ENCODE measurements at places on chromosomes 5 and 9.

- DNase-seq, result no peak
These were observed 73.0 kb downstream of the RASEF start for GRCh38 chr9:82989929-82990328.

DNA sequence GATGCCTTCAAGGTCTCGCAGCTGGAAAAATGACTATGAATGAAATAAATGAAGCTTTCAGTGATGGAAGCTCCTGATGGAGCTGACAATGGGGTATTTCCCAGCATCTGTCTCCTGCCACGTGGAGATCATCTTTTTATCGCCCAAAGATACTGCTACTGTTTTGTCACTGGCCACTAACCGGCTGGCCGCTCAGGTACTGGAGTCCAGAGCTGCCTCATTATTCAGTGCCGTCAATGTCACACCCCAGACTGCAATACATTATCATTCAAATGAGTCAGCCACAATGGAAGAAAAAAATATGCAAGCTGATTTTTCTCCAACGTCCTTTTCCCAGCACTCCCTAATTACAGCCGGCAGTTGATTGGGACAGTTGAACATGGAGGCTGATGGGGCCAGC, 280.4 kb downstream of the ZSWIM6 start:
- DNase-seq, result no peak

DNA sequence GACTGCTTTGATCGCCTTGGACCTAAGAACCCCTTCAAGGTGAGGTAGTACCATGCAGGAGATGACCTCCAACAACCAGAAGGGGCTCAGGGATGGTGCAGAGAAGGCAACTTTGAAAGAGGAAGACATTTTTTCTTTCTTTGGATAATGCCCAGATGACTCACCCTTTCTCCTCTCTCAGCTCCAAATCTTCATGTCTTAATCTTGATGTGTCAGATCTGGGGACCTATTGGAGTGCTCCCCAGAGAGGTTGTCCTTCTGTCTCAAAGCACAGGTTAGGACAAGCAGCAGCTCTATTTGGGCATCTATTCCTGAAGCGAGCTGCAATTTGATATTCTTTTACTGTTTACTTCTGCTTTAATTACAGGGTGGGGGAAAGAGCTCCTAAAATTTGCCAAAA, 229.9 kb upstream of the MAP3K1 start:
- no peak for DNase-seq

DNA sequence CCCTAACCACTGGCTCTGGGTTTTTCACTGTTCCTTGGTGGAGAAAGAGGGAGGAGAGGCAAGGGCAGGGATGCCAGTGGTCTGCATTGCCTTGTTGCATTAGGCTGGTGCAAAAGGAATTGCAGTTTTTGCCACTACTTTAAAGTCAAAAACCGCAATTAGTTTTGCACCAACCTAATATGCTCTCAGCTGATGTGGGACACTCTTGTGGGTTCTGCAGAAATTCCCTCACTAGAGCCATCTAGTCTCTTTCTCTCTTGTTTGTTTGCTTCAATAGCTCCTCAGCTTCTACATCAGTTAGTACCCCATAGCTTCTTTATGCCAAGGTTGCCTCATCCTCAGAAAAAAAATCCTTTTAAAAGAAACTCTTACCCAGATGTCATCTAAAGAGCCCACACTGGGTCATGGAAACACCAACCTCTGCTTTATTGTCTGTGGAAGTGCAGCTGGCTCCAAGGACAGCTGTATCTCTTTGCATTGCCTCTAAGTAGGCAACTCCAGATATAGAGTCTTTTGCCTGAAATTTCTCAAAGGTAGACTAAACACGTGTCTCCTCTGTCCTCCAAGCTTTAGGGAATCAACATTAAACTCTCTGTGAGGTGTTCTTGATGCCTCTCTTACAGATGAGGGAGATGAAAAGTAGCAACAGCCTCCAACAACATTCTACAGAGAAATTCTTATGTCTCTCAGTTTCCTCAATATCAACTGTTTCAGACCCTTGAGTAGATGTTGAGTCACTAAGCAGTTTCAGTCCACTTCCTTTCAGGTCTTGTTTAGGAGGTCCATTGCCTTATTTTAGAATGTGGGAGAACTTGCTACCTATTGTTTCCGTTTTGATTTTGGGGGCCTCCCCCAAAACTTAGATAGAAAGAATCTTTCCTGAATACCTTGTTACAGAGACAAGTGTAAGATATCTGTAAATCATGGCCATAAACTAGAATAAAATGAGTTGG, 84.9 kb upstream of the MEF2C start:
- no peak for DNase-seq

DNA sequence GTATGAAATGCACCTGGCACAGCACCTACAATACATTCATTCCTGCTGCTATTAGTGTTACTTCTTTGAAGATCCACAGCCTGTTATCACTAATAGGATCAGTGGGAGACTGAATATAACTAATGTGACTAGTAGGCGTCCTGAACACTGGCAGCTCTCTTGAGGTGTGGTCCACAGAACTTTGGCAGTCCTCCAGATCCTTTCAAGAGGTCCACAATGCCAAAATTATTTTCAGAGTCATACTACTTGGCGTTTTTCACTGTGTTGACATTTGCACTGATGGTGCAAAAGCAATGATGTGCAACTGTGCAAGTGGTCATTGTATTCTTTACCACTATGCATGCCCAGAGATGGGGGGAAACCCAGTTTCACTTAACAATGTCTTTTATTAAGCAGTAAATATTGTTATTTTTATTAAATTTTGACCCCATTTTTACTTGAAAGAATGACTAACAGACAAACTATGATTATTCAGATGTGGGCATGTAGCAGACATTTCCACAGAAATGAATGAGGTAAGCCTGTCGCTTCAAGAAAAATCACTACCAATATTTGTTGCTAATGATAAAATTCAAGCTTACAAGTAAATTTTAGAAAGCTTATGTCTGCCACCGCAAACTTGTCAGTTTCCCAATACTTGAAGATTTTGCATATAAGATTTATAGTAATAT, 48.9 kb downstream of the ADRB2 start:
- DNase-seq, result no peak

GRCh38 chr5:169935762-169936161, 44.5 kb downstream of the INSYN2B start:
- no peak for DNase-seq

- peak; percentile 94 for DNase-seq
These were observed at the start of gene SPRY4 for GRCh38 chr5:142324871-142325724. SPRY4 (minus strand) TSS chr5:142325021; CDS start chr5:142315108, 9,913 bp downstream.

GRCh38 chr5:5140479-5141338, 579 bp downstream of the ADAMTS16 start:
- DNase-seq, result no peak

GRCh38 chr9:131619680-131620079, 74.4 kb downstream of the PRRT1B start:
- DNase-seq, result no peak

GRCh38 chr9:638152-638551, 203.3 kb upstream of the DMRT1 start:
- DNase-seq, result no peak

- no peak for DNase-seq
These were observed 318.6 kb upstream of the RGMB start for GRCh38 chr5:98454904-98455303.

DNA sequence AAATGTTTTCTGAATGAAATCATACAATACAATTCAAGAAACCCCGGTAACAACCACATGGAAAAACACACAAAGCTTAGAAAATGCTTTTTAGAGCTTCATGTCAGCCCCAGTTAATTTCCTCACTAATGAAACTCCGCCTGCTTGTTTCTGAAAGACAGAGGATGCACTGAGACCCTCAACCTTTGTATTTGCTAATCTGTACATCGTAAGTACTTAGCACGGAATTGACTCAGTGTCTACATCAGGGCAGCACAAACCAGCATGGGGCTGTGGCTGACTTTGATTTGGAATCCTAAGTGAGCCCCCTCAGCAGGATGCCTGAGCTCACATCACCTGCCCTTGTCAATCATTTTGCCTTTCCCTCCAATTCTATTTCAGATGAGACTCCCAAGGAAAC, 499.1 kb upstream of the MPDZ start:
- DNase-seq, result no peak

DNA sequence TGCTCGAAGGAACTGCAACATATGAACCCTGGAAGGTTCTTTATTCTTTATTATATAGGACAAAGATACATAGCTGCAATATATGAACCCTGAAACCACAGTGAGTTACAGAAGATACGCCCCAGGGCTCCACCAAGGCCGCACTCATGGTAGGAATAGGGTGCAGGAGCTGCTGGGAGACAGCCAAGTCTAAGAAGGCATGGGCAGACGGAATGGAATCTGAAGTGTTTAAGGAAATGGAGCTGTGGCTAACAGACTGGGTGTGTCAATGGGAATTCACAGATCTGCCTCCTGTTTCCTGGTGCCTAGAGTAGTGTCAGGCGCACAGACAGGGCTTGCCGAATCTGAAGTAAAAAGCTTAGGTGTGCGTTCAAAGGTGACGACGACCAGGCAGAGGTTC, 286.4 kb downstream of the DENND1A start:
- DNase-seq, result no peak

DNA sequence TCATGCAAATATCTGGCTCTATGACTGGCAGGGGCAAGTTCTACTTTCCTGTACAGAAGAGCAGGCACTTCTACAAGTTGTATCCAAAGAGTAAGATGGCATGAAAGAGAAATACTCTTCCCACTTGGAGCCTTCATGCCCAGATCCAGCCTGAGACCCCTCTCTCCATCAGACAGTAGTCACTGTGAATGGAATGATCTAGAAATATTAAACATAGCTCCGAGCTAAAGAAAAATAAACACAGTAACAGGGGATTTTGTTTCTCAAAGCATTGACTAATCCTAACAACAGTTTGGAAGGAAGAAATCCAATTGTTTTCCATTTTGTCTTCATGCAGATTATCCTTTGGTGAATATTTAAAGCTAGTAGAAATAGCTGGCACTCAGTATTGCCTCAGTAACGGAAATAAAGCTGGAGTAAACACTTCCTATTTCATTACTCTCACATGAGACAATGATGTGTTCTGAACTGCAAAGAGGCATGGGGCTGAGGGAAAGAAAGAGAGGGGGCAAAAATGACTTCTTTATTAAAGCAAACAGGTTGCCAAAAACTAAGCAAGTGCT, 100.0 kb downstream of the SEMA5A start:
- no peak for DNase-seq

DNA sequence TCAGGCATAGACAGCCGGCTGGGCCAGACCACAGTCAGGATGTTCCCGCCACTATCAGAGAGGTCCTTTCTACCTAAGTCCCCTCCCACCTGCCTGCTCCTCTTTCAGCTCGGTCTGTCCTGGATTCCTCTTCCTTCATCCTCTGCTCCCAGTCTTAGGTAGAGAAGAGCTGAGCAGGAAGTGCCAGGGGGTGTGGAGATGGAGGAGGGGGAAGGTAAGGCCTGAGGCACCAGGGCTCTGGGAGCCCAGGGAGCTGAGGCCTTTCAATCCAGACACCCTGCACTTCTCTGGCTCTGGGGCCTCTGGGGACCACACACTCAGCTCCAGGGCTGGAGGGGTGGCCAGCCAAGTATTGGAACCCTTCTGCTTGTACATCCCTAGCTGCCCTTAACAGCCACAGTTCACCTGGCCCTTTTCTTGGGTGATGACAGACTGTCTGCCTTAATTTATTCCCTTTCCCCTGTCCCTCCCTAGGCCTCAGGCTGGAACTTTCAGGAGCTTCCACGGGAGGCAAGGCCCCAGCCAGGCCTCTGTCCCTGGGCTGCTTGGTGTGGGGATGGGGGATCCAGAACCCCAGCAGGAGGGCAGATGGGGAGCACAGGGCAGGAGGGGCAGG, 15.6 kb downstream of the IRF1 start:
- DNase-seq, result peak; percentile 57

DNA sequence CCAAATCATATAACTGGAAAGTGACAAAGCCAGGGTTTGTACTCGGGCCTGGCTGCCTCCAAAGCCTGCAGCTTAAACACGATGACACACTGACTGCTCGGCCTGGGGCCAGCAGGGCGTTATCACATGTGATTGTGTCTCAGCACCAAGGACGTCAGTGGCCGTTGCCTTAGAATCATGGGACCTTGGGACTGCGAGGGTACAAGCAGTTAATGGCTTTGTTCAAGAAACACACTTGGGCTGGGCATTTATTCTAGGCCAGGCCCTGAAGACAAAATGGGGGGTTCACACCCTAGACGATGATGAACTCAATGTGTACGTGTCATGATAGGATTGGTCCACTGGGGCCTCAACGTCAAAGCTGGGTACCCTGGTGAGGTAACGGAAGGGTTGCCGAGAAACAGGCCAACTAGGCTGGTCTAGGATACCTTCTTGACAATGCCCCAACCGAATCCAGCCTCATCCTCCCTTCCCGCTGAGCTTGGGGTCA, 13.0 kb downstream of the SH3PXD2B start:
- DNase-seq, result no peak

GRCh38 chr9:100150214-100150613, 51.2 kb downstream of the INVS start:
- DNase-seq, result no peak

- DNase-seq, result no peak
These were observed 83.2 kb upstream of the ZNF462 start for GRCh38 chr9:106779796-106780195.

GRCh38 chr5:36683821-36684434, 77.5 kb downstream of the SLC1A3 start:
- no peak for DNase-seq

GRCh38 chr9:93629920-93630319, 53.5 kb downstream of the PHF2 start:
- no peak for DNase-seq

GRCh38 chr9:101566904-101567724, 27.7 kb downstream of the PPP3R2 start:
- no peak for DNase-seq

DNA sequence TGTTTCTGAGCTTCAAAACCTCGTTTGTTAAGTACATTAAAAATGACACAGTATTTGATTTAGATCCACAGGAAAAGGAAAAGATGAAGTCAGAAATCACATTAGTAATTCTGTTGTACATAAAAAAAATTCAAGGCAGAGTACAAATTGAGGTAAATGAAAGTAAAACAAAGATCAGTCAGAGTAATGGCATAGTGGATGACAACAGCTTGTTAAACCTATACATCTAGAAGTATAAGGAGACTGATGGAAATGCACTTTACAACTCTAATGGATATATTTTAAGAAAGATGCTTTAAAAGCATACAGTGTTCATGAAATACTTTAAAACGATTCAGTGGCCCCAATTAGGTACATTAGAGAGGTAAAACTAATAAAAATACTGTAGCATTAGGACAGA, 631.3 kb upstream of the SEMA6A start:
- DNase-seq, result no peak

GRCh38 chr5:174281089-174281760, 235.7 kb downstream of the NSG2 start:
- DNase-seq, result no peak

GRCh38 chr5:75885321-75885720, 168.1 kb upstream of the POC5 start:
- DNase-seq, result no peak

DNA sequence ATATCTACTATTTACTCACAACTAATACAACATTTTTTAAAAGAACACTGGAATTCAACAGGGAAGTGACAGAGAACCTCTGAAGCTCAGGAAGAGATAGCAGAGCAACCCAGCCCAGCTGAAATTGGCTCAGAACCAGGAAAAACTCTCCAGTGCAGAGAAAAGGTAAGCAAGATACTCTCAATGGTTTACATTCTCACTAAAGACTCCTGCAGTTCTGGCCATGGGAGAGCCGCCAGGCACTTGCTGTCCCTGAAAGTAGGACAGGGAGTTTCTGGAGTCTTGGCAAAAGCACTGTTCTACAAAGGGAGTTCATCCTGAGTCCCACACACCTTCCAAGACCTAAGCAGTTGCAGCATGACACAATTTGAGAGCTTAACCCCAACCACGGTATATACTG, 330.8 kb downstream of the TRIM36 start:
- no peak for DNase-seq
